Stimulated activated CD8-positive, alpha-beta memory T cell treated with anti-CD3 and anti-CD28 coated beads, Interleukin-4, amount 100 ng/mL, for 1 hour (primary cell): ENCODE measurements at places on chromosomes 13 and 19.

DNA sequence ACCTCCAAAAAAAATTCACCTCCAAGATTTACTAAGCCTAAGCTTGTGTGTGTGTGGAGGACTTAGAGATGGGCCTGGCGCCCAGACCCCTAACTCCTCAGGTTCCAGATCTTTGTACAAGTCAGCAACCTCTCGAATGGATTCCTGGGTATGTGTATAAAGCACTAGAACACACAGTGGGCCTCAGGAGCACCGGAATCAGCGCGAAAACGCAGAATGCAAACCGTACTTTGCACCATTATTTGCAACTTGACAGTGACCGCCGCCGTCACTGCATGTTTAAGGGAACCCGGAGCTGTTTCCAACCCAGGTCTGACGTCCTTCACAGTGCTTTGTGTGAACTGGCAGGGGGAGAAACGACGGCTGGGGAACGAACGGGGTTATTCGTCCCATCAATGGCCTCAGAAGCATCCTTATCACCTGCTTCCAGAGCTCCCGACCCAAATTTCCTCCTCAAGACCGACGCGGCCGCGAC lies 688 bp downstream of the ZNF606 start:
- no peak for DNase-seq

DNA sequence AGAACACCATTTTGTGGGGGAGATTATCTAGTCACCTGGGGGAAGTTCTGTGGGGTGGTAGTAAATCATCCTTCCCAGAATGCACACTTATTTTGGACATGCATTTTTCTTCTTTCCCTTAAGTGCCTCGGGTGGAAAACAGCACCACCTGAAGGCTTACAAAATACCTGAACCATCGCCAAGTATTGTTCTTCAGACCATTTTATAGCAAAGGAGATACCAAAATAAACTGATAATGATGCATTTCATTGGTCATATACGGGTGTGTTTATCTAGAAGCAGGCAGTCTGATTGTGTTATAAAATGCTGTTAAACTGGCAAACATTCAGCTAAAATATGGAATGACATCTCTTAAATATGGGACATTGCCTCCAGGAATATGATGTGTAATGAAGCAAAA lies 1034.7 kb downstream of the SLITRK1 start:
- no peak for DNase-seq

DNA sequence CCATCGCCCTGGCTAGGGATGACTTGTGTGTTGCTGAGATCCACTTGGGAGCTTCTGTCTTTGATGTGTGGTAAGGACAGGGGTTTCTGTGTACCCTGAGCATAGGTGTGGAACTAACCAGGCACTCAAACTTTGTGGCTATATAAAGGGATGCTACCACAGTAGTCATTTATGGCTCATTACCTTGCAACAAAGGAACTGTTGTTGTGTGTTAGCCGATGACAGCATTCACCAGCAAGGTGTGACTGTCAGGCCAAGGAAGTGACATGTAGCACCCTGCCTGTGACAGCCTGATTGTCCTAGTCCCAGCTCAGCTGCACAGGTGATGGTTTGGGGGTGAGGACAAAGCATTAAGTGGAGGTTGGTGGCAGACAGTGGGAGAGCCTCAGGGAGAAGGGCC lies 73.6 kb downstream of the COG3 start:
- DNase-seq: no peak

GRCh38 chr13:114226088-114226487 lies 8.6 kb upstream of the CDC16 start:
- DNase-seq: no peak

GRCh38 chr13:49925881-49926418 lies 10.2 kb downstream of the SPRYD7 start:
- DNase-seq: no peak

GRCh38 chr13:113968463-113969310 lies 5.2 kb downstream of the C13orf46 start:
- DNase-seq: no peak

GRCh38 chr13:110305949-110306339 lies 1.0 kb downstream of the COL4A1 start:
- DNase-seq: no peak

- DNase-seq: no peak
Measured at GRCh38 chr19:58296104-58296503, 9.1 kb upstream of the ERVK3-1 start.

DNA sequence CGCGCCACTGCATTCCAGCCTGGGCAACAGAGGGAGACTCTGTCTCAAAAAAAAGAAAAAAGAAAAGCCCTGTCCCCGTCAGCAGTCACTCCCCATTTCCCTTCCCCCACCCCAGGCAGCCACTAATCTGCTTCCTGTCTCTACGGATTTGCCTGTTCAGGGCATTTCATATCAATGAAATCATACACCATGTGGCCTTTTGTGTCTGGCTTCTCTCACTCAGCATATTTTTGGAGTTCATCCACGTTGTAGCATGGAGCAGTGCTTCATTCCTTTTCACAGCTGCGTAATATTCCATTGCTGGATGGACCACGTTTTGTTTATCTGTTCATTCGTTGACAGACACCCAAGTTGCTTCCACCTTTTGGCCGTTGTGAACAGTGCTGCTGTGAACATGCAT lies 36.1 kb upstream of the KLF2 start:
- no peak for DNase-seq

DNA sequence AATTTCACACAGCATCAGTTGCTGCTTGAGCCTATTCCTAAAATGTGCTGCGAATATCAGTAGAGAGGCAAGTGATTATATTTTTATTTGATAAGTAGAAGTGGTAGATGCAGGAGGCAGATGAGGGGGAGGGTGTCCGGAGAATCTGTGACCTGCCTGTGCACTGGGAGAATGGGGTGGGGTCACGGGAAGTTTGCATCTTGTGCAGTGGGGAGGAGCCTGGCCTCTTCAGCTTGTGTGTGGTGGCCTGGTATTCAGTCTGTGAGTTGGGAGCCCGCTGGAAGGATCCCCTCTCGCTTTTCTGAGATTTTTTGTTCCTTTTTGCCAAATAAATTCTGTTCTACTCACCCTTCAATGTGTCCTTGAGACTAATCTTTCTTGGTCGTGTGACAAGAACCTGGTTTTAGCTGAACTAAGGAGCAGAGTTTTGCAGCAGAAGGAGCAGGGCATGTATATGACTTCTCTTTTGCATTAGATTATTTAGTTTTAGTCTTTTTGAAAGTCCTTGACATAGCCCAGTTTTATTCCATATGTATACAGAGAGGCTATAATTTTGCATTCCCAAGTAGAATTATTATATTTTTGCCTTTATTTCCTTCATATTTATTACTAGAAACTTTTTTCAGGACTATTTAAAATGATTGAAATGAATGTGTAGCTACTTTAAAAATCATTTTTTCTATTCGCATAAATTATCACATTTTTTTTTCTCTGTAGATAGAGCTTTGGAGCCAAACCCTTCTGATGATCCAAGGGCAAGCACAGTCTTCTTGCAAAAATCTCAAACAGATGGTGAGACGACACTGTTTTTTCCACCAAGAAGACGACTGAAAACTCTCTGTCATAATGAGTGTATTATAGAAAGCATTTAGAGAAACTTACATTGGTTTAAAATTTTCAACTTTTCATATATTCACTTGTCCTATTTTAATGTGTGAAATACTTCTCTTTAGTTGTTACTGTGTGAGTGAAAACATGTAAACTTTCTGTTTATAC lies 1257.2 kb downstream of the UQCRFS1 start:
- no peak for DNase-seq

DNA sequence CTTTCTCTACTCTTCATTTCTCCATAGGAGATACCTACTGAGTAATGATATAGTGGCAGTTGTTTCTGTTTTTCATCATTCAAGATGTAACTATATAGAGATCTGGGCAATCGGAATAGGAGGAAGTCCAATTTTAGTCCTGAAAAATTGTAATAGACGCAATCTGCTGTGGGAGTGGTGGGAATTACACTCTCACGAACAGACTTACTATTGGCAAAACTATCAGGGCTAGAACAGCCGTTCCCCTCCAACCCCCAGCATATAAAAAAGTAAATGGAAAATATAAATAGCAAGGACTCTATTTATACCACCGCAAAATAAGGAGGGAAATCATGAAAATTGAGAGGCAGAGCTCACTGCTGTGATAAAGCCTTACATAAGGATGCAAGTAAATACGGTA lies 330.1 kb downstream of the FGF14 start:
- DNase-seq: no peak

- DNase-seq: no peak
Measured at GRCh38 chr13:23889615-23890607, 711 bp upstream of the MIPEP start.

- no peak for DNase-seq
Measured at GRCh38 chr13:41645331-41645730, 188.0 kb downstream of the RGCC start.

DNA sequence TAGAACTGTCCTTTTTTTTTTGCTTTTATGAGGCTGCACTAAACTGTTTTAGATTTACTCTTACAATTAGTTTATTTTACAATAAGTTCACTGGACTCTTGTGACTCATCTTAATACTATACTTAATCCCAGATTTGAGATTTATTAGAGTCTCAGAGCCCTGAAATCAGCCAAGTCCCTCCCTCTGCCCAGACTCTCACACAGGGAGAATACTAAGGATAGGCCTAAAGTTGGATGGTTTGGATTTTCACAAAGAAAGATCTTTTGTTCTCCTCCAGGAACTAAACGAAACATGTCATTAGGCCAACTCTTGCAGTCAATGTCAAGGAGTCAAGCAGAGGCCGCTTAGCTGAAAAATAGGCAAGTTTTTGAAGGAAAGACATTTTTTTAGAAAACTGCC lies 42.7 kb upstream of the MIR17HG start:
- DNase-seq: no peak
